DND-41 (cell line): ENCODE measurements at places on chromosomes 4 and X.

- H3K36me3 ChIP-seq, result no peaks in the 10 kb centered on the region
- no peaks in the 10 kb centered on the region for H3K27me3 ChIP-seq
- DNase-seq, result no peak
- no peaks in the 10 kb centered on the region for H3K4me1 ChIP-seq
- H3K4me3 ChIP-seq, result no peak overlapping the region
- H3K27ac ChIP-seq, result no peak overlapping the region
Observed at GRCh38 chr4:34365946-34366345, 1878.4 kb downstream of the ARAP2 start.

- no peaks in the 10 kb centered on the region for H3K27me3 ChIP-seq
- no peak overlapping the region for H3K27ac ChIP-seq
- H3K4me3 ChIP-seq, result no peak overlapping the region
- H3K36me3 ChIP-seq, result no peaks in the 10 kb centered on the region
- H3K4me1 ChIP-seq, result no peaks in the 10 kb centered on the region
Observed at GRCh38 chrX:138708268-138708667, 3.2 kb downstream of the FGF13 start.

DNA sequence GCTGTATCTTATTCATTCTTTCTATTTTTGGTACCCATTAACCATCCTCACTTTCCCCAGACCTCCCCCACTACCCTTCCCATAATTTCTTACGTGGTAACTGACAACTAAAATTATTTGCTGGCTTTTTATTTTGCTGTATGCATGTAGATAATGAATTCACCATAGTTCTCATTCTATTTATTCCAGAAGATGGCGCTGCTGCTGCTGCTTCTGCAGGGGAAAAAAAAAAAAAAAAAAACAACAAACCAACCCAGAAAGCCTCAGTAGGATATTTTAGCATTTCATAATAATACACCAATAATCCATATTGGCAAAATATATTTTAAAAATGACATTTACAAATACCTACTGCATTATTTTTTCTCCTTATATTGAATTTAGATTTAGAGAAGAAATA, 416.6 kb upstream of the MAGEB18 start:
- H3K4me1 ChIP-seq, result no peaks in the 10 kb centered on the region
- H3K36me3 ChIP-seq, result no peaks in the 10 kb centered on the region
- no peak overlapping the region for H3K27ac ChIP-seq
- H3K4me3 ChIP-seq, result no peak overlapping the region

DNA sequence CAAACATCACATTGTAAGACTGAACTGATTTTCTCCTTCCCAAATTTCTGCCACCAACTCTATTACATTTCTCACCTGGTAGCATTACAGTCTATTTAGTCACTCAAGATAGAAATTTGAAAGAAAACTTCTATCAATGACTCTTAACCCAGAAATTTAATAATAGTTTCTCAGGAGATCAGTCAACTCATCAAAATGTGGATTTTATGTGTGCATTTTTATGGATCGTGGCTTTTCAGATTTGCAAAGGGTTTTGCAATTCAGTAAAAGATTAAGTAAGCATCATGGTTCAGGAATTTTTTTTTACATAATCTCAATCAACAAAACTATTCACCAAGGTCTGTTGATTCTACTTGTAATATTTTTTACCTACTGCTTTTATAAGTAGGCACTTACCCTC, 111.1 kb downstream of the CFAP299 start:
- H3K4me1 ChIP-seq, result no peaks in the 10 kb centered on the region
- no peaks in the 10 kb centered on the region for H3K36me3 ChIP-seq
- DNase-seq, result no peak
- H3K27me3 ChIP-seq, result no peaks in the 10 kb centered on the region

DNA sequence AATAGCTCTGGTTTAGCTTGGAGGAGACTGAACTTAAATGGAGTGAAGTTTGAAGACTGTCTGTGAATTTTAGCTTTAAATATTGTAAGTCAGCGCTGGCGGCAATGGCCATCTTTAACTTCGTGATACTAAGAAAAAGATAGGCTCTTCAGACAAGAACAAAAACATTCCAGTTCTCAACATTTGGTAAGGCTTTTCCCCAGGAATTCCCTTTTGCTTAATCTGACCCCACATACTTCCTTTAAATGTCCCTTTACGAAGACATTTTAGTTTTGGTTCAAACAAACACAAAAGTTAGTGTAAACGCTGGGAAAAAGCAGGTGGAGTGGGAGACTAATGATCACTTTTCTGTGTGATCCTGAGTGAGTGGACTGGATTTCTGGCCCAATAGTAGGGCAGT, 106.2 kb downstream of the MAML3 start:
- no peaks in the 10 kb centered on the region for H3K36me3 ChIP-seq
- no peak for DNase-seq
- H3K27me3 ChIP-seq, result no peaks in the 10 kb centered on the region

GRCh38 chr4:56804551-56804950, 16.9 kb downstream of the SPINK2 start:
- H3K4me3 ChIP-seq, result no peak overlapping the region
- H3K27ac ChIP-seq, result no peak overlapping the region
- H3K36me3 ChIP-seq, result no peaks in the 10 kb centered on the region
- H3K27me3 ChIP-seq, result peaks cover 3% of the 10 kb centered on the region

DNA sequence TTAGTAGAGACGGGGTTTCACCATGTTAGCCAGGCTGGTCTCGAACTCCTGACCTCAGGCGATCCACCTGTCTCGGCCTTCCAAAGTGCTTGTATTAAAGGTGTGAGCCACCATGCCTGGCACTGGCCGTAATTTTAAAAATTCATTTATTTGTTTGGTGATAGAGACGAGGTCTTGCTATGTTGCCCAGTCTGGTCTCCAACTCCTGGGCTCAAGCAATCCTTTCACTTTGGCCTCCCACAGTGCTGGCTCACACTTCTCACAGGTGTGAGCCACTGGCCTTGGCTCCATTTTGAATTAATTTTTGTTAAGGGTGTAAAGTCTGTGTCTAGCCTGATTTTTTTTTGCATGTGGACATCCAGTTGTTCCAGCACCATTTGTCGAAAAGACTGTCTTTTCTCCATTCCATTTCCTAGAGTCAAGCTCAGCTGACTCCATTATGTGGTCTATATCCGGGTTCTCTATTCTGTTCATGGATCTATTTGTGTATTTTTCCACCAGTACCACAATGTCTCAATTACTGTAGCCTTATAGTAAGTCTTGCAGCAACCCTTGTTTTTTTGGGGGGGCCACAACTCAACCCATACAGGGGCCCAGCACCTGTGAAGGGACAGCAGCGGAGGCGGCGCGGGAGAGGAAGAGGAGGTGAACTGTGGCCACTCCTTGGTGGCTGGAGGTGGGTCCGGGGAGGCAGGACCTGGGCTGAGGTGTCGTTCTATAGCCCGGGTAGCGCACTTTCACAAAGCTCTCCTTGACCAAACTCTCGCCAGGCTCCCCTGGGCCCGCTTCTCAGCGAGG, 1.5 kb upstream of the NSD2 start:
- H3K4me3 ChIP-seq, result peak overlapping the region; percentile 65
- peaks cover 2% of the 10 kb centered on the region for H3K27me3 ChIP-seq
- peaks cover 39% of the 10 kb centered on the region for H3K4me1 ChIP-seq

DNA sequence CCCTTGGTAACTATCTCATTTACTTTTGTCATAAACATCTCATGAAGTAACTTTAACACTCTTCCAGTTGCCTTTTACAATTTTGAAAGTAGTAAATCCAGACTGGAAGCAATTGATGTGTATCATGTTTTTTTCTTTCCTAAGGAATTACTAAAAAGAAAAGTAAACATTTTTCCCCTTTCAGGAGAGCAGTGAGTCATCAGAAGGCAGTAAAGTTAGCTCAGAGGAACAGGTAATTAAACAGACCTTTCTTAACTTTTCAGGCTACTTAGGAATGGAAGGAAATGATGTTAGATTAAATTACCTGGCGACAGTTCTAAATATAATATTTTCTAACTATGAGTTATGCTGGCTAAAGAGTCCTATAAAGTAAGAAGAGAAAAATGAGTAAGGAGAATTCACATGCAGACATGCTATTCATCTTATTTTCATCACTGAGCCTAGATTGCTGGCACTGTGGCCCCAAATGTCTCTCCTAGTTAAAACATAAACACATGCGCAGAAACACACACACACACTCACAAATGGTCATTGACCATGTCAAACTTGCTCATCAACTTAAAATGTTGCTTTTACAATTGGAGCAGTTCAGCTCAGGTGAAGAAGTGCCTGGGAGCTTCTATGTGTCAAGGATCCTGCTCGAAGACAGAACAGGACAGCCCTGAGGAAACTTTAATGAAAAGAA, 9.3 kb downstream of the DMP1 start:
- DNase-seq, result no peak
- H3K27ac ChIP-seq, result no peak overlapping the region
- H3K36me3 ChIP-seq, result no peaks in the 10 kb centered on the region
- H3K4me1 ChIP-seq, result no peaks in the 10 kb centered on the region
- H3K4me3 ChIP-seq, result no peak overlapping the region

GRCh38 chr4:176335421-176335820, 15.7 kb downstream of the SPCS3 start:
- peaks cover 17% of the 10 kb centered on the region for H3K36me3 ChIP-seq
- H3K4me1 ChIP-seq, result no peaks in the 10 kb centered on the region

DNA sequence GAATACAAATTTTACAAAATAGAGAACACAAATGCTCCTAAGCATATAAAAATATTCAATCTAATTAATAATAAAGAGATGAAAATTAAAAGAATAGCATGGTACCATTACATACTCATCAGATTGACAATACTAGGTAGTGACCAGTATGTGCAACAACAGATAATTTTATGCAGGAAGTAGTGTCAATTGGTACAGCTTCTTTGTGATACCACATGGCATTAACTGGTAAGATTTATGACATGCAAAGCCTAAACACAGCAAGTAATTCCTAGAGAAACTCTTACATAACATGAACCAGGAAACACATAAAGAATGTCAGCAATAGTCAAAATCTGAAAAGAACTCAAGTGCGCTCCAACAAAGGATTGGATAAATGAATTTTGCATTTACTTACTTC, 26.3 kb downstream of the CXCL2 start:
- no peak overlapping the region for H3K4me3 ChIP-seq
- no peaks in the 10 kb centered on the region for H3K27me3 ChIP-seq
- no peaks in the 10 kb centered on the region for H3K4me1 ChIP-seq
- no peak overlapping the region for H3K27ac ChIP-seq

GRCh38 chr4:4609622-4610334, 67.9 kb upstream of the STX18 start:
- H3K27me3 ChIP-seq, result no peaks in the 10 kb centered on the region
- no peaks in the 10 kb centered on the region for H3K4me1 ChIP-seq
- no peaks in the 10 kb centered on the region for H3K36me3 ChIP-seq

- peak; percentile 65 for DNase-seq
- H3K4me1 ChIP-seq, result no peaks in the 10 kb centered on the region
- no peaks in the 10 kb centered on the region for H3K27me3 ChIP-seq
- no peak overlapping the region for H3K4me3 ChIP-seq
- no peak overlapping the region for H3K27ac ChIP-seq
Observed at GRCh38 chrX:66074920-66075879, 35.3 kb upstream of the VSIG4 start.

DNA sequence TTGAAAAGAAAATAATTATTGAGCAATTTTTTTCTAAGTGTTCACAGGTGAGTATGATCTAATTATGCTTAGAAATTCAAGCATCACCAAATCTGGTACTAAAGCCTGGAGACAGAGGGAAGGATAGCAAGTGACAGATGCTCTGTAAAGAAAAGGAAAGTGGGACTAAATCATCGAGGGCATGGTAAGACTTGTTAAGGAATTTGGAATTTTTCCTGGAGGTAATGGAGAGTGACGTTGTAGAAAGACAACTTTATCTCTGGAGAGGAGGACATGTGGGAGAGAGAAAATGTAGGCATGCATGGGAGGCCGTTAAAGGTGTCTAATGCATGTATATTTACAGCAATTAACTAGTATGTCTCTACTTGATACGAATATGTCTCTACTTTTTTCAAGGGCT, 333.2 kb upstream of the ATOH1 start:
- no peak overlapping the region for H3K4me3 ChIP-seq
- H3K36me3 ChIP-seq, result no peaks in the 10 kb centered on the region
- no peaks in the 10 kb centered on the region for H3K4me1 ChIP-seq
- H3K27me3 ChIP-seq, result no peaks in the 10 kb centered on the region
- DNase-seq, result no peak

DNA sequence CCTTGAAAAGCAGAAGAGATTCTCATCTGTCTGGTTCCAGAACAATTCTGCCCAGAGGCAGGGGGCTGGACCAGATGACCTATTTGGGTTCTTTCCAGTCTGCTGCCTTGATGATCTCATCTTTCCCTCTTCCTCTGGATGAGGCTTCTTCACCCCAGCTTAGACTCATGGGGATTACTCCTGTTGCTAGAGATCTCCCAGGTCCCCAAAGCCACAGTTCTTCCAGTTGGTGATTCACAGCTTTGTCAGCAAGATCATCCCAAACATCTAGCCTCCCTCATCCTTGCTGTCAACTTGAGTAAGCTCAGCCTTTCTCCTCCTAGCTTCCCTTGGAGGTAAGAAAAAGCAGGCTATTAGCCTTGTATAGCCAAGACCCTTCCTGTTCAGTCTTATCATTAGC, 64.2 kb upstream of the PJA1 start:
- H3K4me1 ChIP-seq, result no peaks in the 10 kb centered on the region
- H3K27ac ChIP-seq, result no peak overlapping the region
- no peak for DNase-seq

DNA sequence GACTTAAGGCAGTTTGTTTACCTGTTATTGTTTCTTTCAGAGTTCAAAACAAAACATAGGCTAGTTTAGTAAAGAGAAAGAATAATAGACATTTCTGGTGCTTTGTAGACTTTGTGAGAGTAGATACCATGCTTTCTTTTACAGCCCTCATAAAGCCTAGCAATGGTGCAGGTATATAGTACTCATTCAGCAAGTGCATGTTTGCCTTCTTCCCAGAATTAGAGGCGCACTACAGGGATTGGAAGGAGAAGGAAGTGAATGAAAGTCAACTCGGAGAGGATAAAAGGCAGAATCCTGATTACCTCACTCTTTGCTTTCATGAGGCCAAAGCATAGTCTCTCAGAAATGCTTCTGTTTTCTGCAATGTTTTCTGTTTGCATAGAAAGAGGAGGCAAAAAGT, 43.1 kb upstream of the FHDC1 start:
- no peak overlapping the region for H3K27ac ChIP-seq
- H3K36me3 ChIP-seq, result no peaks in the 10 kb centered on the region
- no peak overlapping the region for H3K4me3 ChIP-seq
- H3K4me1 ChIP-seq, result no peaks in the 10 kb centered on the region
- no peak for DNase-seq
- H3K27me3 ChIP-seq, result no peaks in the 10 kb centered on the region

GRCh38 chr4:97015301-97015700, 1128.0 kb downstream of the STPG2 start:
- H3K4me1 ChIP-seq, result peaks cover 16% of the 10 kb centered on the region
- H3K27ac ChIP-seq, result no peak overlapping the region
- no peak for DNase-seq
- no peaks in the 10 kb centered on the region for H3K36me3 ChIP-seq
- H3K4me3 ChIP-seq, result no peak overlapping the region
- H3K27me3 ChIP-seq, result no peaks in the 10 kb centered on the region

- no peak overlapping the region for H3K4me3 ChIP-seq
- H3K4me1 ChIP-seq, result no peaks in the 10 kb centered on the region
- peaks cover 3% of the 10 kb centered on the region for H3K27me3 ChIP-seq
- no peaks in the 10 kb centered on the region for H3K36me3 ChIP-seq
- no peak for DNase-seq
Observed at GRCh38 chr4:7411491-7411890, 23.2 kb downstream of the PSAPL1 start.
